LHCN-M2 (cell line): ENCODE measurements at places on chromosomes 11 and 22. TPM values are rescaled to one million over a fixed set of nuclear protein-coding genes. Genes with fewer than 3 reads are reported as not detected.

Gene LGALS12
- total RNA-seq = 0.51 TPM in 1 of 2 replicates, not detected in the other

Gene ANAPC15
- 33.9 and 42.8 TPM in 2 replicates for total RNA-seq

Gene OR52A1
- not detected in 2 replicates for total RNA-seq

Gene AMOTL1
- 30.2 and 39.8 TPM in 2 replicates for total RNA-seq

Gene OR56A1
- total RNA-seq = not detected in 2 replicates

Gene CARD18
- not detected in 2 replicates for total RNA-seq

Gene OR51B5
- not detected in 2 replicates for total RNA-seq

Gene MPEG1
- not detected in 2 replicates for total RNA-seq

Gene SLC22A25
- total RNA-seq = not detected in 2 replicates

Gene CYTH4
- not detected in 2 replicates for total RNA-seq

Gene B3GAT3
- total RNA-seq = 74.1 and 92.8 TPM in 2 replicates

Gene FOLR2
- total RNA-seq = not detected in 2 replicates

Gene ART5
- 0.11 TPM in 1 of 2 replicates, not detected in the other for total RNA-seq

Gene CHCHD10
- 0.19 and 0.46 TPM in 2 replicates for total RNA-seq

Gene ARHGAP42
- total RNA-seq = 7.4 and 10.3 TPM in 2 replicates

Gene KRTAP5-9
- not detected in 2 replicates for total RNA-seq

Gene PDGFB
- 1.2 and 4.1 TPM in 2 replicates for total RNA-seq

Gene MFNG
- 0.17 and 1.3 TPM in 2 replicates for total RNA-seq

Gene OR4D5
- not detected in 2 replicates for total RNA-seq

Gene GLYATL1
- 0.69 and 0.96 TPM in 2 replicates for total RNA-seq

Gene TMEM9B
- total RNA-seq = 46.2 and 47.3 TPM in 2 replicates

Gene KRTAP5-1
- total RNA-seq = not detected in 2 replicates

Gene MTFP1
- total RNA-seq = 30.0 and 32.2 TPM in 2 replicates

Gene SLC35F2
- total RNA-seq = 9.3 and 13.8 TPM in 2 replicates
